ENCODE measurements at places on chromosomes 4 and X. TPM values are rescaled to one million over a fixed set of nuclear protein-coding genes. Genes with fewer than 3 reads are reported as not detected.

GRCh38 chrX:40019541-40019940, 78.2 kb downstream of the BCOR start:
- no peak for DNase-seq

DNA sequence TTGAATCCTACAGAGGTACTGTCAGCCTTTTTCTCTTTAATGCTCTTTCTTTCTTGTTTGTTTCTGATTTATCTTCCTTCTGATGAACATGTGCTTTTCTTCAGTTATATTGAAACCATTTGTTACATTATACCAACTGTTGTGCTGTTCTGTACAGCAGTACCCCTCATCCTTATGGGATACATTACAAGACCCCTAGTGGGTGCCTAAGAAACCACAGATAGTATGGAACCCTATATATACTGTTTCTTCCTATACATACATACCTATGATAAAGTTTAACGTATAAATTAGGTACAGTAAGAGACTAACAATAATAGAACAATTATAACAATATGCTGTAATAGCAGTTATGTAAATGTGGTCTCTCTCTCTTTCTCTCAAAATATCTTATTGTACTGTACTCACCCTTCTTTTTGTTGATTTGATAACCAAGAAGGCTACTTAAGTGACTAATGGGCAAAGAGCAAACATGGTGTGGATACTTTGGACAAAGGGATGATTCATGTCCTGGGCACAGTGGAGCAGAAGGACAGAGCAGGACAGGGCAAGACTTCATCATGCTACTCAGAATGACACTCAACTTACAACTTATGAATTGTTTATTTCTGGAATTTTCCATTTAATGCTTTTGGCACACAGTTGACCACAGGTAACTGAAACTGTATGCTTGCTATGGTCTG, 10.7 kb upstream of the YIPF7 start:
- no peak for DNase-seq

GRCh38 chr4:102343964-102344519, 1.2 kb downstream of the SLC39A8 start:
- no peak for DNase-seq

DNA sequence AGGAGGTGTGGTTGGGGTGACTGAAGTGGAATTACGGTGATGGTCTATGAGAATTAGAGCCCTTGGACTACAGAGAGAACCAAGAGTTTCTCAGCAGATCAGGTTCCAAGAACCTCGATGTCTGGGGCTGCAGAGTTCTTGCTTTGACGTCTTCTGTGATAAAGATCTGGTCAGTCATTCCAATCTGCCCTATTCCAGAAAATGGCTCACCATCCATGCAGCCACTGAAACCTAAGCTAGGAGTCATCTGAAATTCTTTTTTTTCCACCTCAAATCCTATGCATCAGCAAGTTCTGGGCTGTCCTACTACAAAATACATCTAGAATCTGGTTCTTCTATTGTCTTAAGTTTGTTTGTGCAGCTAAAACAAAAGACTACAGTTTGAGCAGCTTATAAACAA, 254.4 kb upstream of the PGRMC2 start:
- no peak for DNase-seq

PRSS12 gene
- polyA plus RNA-seq: 1.2 TPM

TCEANC gene
- 2.6 TPM for polyA plus RNA-seq

GUCY1A1 gene
- 26.9 TPM for polyA plus RNA-seq
